ENCODE measurements at places on chromosomes 6 and 20.
A peak's percentile ranks its signal among the peaks of the same experiment; 100 is the strongest.

DNA sequence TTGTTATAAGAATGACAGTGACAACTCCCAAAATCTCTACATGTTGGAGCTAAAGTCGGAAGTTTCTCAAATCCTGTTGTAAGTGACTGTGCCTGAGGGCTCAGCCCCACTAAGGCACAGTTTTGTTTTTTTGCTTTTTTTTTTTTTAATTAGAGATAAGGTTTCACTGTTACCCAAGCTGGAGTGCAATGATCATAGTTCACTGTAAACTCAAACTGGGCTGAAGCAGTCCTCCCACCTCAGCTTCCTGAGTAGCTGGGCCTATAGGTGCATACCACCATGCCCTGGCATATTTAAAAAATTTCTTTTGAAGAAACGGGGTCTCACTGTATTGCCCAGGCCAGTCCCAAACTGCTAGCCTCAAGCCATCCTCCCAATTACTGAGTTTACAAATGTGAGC, 96.9 kb downstream of the DTD1 start:
- no peak for DNase-seq

DNA sequence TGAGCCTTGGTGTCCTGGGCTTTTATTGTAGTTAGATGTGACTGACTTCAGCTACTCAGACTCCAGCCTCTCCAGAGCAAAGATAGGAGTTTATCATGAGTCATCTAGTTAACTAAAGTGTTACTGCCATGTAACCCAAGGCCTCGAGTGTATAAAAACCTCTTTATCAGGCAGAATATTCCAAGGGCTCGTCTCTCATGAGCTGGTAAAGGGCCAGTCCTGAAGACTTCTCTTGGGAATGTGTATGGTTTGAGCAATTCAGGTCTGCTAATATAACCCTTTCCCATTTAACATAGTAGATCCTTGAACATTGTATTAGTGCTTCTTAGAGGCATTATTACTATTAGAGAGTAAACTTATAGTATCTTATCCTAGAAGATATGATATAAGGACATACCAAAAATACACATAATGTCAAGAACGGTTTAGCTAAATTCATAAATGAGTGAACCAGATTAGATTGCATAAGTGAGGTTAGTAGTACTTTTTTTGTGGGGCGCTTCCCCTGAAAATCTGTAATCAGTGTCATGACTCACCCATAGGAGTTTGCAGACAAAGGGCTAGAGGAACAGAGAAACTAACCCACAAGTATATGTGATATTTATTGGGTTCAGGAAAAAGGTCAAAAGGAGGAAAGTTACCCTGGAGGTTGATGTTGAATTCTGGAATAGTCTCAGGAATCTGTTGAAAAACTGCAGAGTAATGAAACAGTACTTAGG, 16.0 kb downstream of the DSE start:
- peak; percentile 63 for DNase-seq

- no peak for DNase-seq
These were observed 50.2 kb downstream of the STK35 start for GRCh38 chr20:2151858-2152281.

GRCh38 chr20:23153696-23154341, 67.7 kb upstream of the CD93 start:
- DNase-seq: no peak

DNA sequence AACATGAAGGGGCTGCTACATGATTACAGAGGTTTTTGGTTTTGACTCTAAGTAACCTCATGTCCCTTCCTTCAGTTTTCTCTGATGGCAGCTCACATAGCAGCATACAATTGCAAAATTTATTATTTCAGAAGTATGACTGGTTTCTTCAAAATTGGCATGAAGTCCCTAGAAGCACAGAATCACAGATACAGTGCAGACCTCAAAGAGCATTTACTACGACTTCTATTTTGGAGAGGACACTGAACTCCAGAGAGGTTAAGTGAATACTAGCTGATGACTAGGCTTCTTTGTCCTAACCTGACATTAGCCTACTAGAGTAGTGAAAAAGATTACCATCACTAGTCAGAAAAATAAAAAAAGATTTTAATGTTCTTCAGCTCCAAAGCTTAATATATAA, 664.3 kb downstream of the RFPL4B start:
- DNase-seq: no peak

GRCh38 chr6:148971031-148971927, 224.4 kb downstream of the UST start:
- no peak for DNase-seq

- no peak for DNase-seq
These were observed 512.7 kb downstream of the PREX1 start for GRCh38 chr20:48314925-48315592.

GRCh38 chr6:69232008-69232407, 564.8 kb downstream of the LMBRD1 start:
- DNase-seq: no peak

GRCh38 chr6:106102034-106102433, 15.9 kb downstream of the PRDM1 start:
- DNase-seq: no peak

GRCh38 chr6:104990085-104990484, 33.2 kb downstream of the LIN28B start:
- DNase-seq: no peak

DNA sequence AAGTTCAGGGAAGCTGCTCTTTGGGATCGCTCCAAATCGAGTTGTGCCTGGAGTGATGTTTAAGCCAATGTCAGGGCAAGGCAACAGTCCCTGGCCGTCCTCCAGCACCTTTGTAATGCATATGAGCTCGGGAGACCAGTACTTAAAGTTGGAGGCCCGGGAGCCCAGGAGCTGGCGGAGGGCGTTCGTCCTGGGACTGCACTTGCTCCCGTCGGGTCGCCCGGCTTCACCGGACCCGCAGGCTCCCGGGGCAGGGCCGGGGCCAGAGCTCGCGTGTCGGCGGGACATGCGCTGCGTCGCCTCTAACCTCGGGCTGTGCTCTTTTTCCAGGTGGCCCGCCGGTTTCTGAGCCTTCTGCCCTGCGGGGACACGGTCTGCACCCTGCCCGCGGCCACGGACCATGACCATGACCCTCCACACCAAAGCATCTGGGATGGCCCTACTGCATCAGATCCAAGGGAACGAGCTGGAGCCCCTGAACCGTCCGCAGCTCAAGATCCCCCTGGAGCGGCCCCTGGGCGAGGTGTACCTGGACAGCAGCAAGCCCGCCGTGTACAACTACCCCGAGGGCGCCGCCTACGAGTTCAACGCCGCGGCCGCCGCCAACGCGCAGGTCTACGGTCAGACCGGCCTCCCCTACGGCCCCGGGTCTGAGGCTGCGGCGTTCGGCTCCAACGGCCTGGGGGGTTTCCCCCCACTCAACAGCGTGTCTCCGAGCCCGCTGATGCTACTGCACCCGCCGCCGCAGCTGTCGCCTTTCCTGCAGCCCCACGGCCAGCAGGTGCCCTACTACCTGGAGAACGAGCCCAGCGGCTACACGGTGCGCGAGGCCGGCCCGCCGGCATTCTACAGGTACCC, at the start of gene ESR1:
Gene ESR1, plus strand, starts transcription at position 170 of the 858 bp plus-strand sequence. Its CDS starts 231 bp downstream, at position 401.
- no peak for DNase-seq

GRCh38 chr6:42294759-42295158, 77.1 kb upstream of the MRPS10 start:
- DNase-seq: peak; percentile 72
